ENCODE measurements at places on chromosomes 6 and 20. TPM values are rescaled to one million over a fixed set of nuclear protein-coding genes. Genes with fewer than 3 reads are reported as not detected.

DNA sequence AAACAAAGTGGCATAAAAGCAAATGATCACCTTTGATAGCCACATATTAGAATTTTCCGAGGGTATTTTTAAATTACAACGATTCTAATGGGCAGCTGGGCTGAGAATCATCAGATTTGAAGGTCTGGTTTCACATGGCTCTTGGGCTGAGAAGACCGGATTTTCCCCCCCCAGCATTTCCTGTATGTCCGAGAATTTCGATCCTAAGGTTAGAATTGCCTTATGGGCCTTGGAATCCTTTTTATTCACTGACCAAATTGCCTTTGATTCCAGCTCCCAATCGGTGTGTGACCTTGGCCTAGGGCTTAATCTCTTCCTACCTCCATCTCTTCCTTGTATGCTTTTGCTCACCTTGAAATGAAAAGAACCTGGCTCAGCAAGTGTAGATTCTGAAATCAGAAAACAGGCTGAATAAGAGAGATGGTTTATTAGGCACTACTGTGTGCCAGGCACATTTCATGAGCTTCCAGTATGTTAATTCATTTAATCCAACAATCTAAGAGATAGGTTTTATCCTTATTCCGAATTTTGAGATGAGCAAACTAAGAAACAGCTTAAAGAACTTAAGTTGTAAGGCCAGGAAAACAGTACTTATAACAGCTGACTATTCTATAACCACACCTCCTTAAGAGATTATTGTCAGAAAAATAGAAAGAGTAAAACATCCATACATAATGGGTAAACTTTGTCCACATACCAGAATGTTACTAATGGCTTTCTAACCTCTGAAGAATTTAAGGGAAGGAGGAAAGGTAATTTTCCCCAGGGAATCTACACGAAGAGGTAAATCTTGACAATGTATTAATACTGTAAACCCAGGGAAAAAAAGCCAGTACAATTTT is 39.4 kb downstream of the HFE start:
- no peak for DNase-seq

DNA sequence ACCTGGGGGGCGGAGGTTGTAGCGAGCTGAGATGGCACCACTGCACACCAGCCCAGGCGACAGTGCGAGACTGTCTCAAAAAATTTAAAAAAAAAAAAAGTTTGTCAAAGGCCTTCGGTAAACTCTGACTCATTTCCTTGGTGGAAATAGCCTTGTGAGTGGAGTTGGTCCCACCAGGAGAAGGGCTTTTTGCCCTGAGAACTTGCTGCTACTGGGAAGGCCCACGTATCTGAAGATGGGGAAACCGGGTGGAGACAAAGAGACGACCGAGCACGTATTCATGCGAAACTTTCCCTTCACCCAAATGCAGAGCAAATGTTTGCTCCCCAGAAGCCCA is 51.7 kb downstream of the SLC22A23 start:
- no peaks in the 10 kb centered on the region for H3K36me3 ChIP-seq
- DNase-seq: no peak
- no peaks in the 10 kb centered on the region for H3K27me3 ChIP-seq
- H3K27ac ChIP-seq: no peak overlapping the region
- H3K4me1 ChIP-seq: no peaks in the 10 kb centered on the region

GRCh38 chr20:36582322-36582721 is 8.9 kb downstream of the TGIF2 start:
- H3K27ac ChIP-seq: peak overlapping the region; percentile 62
- H3K4me3 ChIP-seq: no peak overlapping the region
- H3K36me3 ChIP-seq: peaks cover 47% of the 10 kb centered on the region
- DNase-seq: peak; percentile 52
- peaks cover 26% of the 10 kb centered on the region for H3K4me1 ChIP-seq

DNA sequence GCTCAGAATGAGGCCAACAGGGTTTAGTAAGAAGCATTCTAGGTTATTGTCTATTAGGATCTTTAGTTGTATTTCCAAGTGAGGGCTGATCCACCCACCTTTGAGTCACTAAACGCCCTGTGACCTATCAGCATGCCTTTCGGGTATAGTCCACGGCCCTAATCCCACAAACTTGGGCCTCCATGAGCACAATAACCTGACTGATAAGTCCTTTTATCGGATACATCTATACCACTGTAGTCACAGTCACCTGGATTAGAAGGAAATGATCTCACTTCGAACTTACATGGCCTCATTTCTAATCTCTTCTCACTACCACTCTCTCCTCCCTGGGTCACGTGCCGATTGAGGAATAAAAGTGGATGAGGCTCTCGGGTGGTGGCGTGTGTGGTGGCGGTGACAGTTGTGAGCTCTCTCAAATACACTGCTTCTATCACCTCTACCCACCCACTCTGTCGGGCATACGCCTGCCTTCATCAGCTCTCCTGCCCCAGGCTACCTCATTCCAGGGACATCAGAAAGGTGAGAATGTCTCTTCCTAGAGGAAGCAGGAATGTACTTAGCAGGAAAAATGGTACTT is 65.2 kb downstream of the TRAM2 start:
- no peaks in the 10 kb centered on the region for H3K27me3 ChIP-seq
- peaks cover 5% of the 10 kb centered on the region for H3K4me1 ChIP-seq
- no peak for DNase-seq
- H3K27ac ChIP-seq: no peak overlapping the region

DNA sequence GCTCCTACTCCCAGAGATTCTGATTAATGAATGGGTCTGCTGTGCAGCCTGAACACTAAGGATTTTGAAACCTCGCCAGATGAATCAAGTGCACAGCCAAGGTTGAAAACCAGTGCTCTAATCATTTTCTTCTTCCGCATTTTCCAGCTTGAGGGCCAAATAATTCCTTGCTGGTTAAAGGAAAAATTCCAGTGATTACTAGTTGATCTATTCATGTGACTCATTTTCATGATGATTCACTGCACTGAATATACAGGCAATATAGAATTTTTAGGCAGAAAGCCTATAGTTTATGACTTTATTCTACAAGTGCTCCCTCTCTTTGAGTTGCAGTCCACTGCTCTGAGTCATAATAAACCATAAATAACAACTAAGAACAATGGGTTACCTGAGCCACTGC is 80.6 kb upstream of the PROKR2 start:
- DNase-seq: no peak
- no peak overlapping the region for H3K4me3 ChIP-seq
- no peak overlapping the region for H3K27ac ChIP-seq
- no peaks in the 10 kb centered on the region for H3K36me3 ChIP-seq
- H3K4me1 ChIP-seq: no peaks in the 10 kb centered on the region

DNA sequence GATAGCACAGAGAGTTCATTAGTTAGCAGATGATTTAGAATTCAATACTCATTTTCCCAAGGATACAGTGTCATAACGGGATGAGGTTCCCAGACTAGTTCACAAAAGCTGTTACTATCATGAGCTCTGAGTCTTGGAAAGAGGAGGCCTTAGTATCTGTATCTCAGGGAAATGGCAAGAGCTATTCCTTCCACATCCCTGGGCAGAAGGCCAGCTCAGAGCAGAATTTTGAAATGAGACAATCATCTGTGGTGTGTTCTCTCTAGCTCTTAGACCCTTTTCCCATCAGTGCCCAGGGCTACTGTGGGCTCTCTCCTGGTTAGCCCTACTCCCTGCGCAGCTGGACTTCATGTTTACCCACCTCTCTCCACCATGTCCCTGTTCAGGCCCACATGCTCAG is 64.5 kb downstream of the JAG1 start:
- no peaks in the 10 kb centered on the region for H3K4me1 ChIP-seq
- H3K27me3 ChIP-seq: no peaks in the 10 kb centered on the region
- no peak for DNase-seq

GRCh38 chr6:104402572-104402971 is 457.1 kb downstream of the HACE1 start:
- H3K27ac ChIP-seq: no peak overlapping the region
- no peak for DNase-seq
- no peaks in the 10 kb centered on the region for H3K36me3 ChIP-seq
- no peaks in the 10 kb centered on the region for H3K4me1 ChIP-seq
- no peak overlapping the region for H3K4me3 ChIP-seq

GRCh38 chr6:123316733-123317323 is 319.9 kb downstream of the TRDN start:
- peaks cover 3% of the 10 kb centered on the region for H3K27me3 ChIP-seq
- no peaks in the 10 kb centered on the region for H3K36me3 ChIP-seq
- no peak overlapping the region for H3K27ac ChIP-seq
- H3K4me1 ChIP-seq: no peaks in the 10 kb centered on the region
- no peak overlapping the region for H3K4me3 ChIP-seq

DNA sequence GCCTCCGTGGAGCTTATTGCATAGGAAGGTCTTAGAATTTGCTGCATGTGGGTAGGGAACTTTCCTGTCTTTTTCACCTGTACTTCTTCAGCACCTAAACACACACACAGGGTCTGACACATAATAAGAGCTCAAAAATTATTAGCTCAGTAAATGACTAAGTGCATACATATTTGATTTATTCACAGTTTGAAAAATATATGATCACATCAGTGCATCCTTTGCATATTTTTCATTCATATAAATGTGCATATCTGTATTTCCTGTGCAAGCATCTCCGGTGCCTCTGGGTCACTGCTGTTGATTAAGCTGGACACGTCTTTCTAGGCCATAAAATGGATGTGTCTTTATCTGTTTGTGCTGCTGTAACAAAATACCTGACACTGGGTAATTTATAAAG is 234.7 kb downstream of the UST start:
- H3K27me3 ChIP-seq: no peaks in the 10 kb centered on the region
- no peaks in the 10 kb centered on the region for H3K36me3 ChIP-seq

DNA sequence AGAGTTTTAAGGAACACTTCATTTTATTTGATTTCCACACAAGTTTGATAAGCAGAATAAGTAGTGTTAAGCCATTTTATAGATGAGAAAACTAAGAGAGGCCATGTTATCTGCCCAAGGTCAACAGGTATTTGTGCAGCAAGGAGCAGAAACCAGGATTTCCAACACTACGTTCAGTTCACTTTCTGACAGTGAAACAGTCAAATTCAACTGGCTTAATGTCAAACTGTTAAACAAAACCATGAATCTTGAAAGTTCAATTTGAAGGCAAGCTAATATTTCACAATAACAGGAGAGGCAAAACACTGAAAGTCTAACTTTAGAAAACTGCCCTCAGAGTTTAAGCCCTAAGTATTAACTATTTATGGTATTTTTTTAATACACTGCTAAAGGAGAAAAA is 32.6 kb downstream of the DTNBP1 start:
- no peak for DNase-seq
- no peak overlapping the region for H3K4me3 ChIP-seq
- H3K4me1 ChIP-seq: peaks cover 43% of the 10 kb centered on the region

DNA sequence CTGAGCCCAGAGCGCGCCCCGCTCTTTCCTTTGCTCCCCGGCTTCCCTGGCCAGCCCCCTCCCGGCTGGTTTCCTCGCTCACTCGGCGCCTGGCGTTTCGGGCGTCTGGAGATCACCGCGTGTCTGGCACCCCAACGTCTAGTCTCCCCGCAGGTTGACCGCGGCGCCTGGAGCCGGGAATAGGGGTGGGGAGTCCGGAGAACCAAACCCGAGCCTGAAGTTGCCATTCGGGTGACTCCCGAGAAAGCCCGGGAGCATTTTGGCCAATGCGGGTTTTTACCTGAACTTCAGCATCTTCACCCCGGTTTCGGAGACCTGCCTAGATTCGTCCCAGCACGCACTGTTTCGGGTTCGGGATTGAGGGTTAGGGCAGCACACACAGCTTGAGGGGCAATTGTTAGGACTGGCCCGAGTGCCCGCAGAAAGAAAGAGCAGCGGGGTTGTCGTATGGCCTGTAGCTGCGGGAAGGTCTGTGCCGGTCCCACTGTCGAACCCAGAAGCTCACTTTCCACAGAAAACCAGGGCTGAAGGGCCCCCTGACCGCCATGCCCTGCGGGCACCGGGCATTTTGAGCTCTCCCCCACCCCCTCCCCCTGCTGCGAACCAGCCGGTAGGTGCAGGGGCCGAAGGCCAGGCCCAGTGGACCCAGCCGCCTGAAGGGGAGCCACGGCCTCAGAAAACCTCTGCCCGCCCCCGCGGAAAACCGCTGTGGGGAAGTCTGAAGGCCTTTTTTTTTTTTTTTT is 2.1 kb downstream of the FOXP4 start:
- H3K4me3 ChIP-seq: peak overlapping the region; percentile 84
- H3K4me1 ChIP-seq: peaks cover 15% of the 10 kb centered on the region
- DNase-seq: peak; percentile 79

GRCh38 chr20:20791664-20792568 is 79.5 kb upstream of the RALGAPA2 start:
- no peaks in the 10 kb centered on the region for H3K36me3 ChIP-seq
- no peak for DNase-seq
- H3K27me3 ChIP-seq: peaks cover 8% of the 10 kb centered on the region
- H3K4me3 ChIP-seq: no peak overlapping the region

DNA sequence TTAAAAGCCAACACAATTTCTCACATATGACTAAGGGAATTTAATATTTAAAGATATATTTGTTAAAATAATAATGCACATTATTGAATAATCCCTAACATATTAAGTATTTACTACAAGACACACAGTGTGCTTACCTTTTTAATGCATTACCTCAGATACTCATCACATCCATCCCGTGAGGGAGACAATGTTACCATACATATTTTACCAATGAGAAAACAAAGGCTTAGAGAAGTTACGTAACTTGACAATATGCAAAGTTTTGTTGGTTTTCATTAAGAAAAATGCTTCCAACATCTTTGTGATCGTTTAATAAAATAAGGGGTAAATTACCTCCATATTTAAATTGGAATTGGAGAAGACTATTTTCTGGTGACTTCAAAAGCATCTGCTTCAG is 4.3 kb downstream of the IFNGR1 start:
- H3K36me3 ChIP-seq: peaks cover 12% of the 10 kb centered on the region
- no peak overlapping the region for H3K27ac ChIP-seq
- DNase-seq: no peak
- no peaks in the 10 kb centered on the region for H3K27me3 ChIP-seq
- no peak overlapping the region for H3K4me3 ChIP-seq

DNA sequence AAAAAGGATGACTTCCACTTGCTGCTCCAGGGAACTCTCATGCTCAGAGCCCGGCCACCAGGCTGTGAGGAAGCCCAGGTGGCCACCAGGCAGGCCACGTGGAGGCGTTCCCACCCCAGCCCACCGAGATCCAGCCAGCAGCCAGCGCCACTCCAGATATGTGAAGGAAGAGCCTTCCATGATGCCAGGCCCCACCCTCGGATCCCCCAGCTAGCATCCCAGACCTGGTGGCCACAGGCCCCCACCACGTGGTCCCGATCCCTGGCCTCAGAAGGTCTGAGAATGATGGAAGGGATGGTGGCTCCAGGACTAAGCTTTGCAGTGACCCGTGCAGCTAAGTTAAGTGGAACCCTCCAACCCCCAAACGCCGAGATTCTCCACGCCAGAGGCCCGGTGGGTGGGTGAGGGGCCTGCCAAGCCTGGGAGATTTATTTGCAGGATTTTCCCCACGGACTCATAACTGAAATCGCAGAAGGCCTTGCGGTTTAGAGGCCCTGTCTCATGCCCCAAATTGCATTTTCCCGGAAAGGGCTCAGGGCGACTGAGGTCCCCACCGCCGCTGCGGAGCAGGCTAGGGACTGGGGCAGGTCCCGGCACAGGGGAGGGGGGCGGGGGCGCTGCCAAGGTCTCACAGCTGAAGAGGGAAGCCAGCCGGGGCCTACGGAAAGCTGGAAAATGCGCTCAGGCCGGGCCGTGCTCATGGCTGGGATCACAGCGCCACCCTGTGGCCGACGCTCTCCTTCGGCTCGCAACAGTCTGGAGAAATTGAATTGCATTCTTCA is 31.1 kb upstream of the CST7 start:
- no peaks in the 10 kb centered on the region for H3K36me3 ChIP-seq
- peaks cover 2% of the 10 kb centered on the region for H3K27me3 ChIP-seq
- DNase-seq: peak; percentile 75
- H3K27ac ChIP-seq: no peak overlapping the region
- H3K4me1 ChIP-seq: peaks cover 6% of the 10 kb centered on the region
- no peak overlapping the region for H3K4me3 ChIP-seq

SAMD5 gene
- 0.18 TPM for total RNA-seq

POU5F1 gene
- 0.21 TPM for total RNA-seq

TBX18 gene
- not detected for total RNA-seq

LCA5 gene
- total RNA-seq: 0.32 TPM

MANEA gene
- total RNA-seq: 19.6 TPM

PSORS1C2 gene
- not detected for total RNA-seq

Measured in activated CD4-positive, alpha-beta T cell treated with anti-CD3 and anti-CD28 coated beads for 36 hours (primary cell).